ENCODE measurements at places on chromosomes 3 and 15.

- DNase-seq = no peak
These were observed 161.5 kb upstream of the MCTP2 start for GRCh38 chr15:94069844-94070243.

- DNase-seq = peak; percentile 81
These were observed 82.3 kb downstream of the RBPMS2 start for GRCh38 chr15:64693134-64693533.

DNA sequence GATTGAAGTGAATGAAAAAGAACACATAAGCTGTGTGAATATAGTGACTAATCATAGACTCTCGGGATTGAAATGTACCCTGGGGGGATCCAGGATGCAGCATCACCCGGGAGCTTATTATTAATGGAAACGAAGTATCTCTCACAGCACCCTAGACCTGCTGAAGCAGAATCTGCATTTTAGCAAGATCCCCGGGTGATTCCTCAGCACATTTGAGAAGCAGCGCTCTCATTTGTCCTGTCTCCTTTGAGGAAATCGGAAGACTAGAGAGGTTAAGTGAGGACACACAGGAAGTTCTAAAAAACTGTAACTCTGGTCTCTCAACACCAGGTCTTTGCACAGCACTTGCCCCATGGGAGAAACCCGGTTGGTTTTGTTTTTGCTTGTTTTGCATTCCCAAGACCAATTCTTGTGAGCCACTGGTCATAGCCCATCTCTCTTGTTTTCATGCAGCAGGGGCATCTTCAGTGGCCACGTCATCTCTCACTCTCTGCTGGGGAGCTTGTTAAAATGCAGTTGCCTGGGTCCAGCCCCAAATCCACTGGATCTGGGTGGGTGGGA lies 30.2 kb downstream of the ZNF710 start:
- no peak for DNase-seq

- no peak for DNase-seq
These were observed 51.6 kb downstream of the TP53BP1 start for GRCh38 chr15:43441316-43441715.

DNA sequence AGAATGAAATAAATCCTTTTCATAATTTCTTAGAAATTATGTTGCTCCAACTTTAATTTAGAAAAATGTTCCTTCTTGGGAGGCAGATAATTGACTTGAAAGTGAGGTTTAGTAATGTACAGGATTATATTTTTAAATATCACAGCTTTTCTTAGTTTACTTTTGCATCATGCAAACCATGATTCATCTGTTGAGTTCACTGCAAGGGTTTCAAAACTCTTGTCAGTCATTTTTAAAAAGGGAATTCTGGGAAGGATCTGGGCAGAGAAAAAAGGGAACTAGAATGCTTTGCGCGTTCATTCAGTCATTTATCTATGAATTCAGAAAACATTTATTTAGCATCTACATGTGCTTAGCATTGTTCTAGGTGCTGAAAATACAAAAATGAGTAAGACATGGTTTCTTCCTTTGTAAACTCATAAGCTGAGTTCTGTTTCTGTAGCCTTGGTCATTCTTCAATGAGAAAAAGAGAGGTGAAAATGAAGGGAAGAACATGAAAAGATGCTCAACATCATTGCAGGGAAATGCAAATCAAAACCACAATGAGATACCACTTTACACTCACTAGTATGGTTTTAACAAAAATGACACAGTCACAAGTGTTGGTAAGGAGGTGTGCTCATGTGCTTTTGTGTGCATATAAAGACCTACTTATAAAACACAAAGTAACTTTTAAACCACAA lies 209.1 kb downstream of the NR1D2 start:
- DNase-seq = no peak

- DNase-seq = no peak
These were observed 4.3 kb downstream of the ISL2 start for GRCh38 chr15:76340803-76341365.

DNA sequence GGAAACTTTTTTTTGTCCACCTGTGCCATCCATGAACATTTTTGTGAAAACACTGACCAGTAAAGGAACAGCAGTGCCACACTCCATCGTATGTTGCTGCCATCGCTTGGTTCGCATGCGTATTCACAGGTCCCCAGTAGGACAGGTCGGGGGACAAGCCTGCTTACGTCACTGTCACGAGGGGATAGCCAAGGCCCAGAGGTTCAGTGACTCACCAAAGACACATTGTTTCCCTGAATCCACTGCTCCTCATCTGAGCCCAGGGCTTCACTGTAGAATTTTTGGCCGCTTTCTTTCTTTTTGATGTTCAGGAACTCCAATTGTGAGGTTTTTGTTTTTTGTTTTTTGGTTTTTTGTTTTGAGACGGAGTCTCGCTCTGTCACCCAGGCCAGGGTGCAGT lies 5.9 kb downstream of the ADPRH start:
- DNase-seq = no peak

- no peak for DNase-seq
These were observed 9.1 kb upstream of the SYN2 start for GRCh38 chr3:11995120-11995519.

- DNase-seq = peak; percentile 42
These were observed 114.1 kb upstream of the FRMD4B start for GRCh38 chr3:69499899-69500421.

DNA sequence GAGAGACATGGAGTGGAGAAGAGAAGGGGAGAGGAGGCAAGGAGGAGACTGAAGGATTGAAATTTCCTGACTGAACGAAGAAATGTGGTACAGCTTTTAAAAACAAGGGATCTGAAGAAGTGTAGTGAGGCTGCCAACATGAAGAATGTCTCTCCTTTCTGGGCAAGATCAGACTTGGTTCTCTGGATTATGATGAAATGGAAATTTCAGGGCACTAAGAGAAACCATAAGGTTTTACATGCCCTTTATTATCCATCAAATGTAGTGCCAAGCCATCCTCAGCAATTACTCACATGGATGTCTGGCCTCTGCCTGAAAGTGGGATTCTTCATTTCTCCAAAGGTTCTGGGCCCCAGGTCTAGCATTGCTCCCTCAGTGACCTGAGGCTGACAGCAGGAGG lies 77.6 kb upstream of the CCDC80 start:
- DNase-seq = no peak

- no peak for DNase-seq
These were observed 455.0 kb upstream of the THBS1 start for GRCh38 chr15:39125904-39126303.

GRCh38 chr15:74784426-74785193 lies 2.7 kb downstream of the CSK start:
- no peak for DNase-seq

- no peak for DNase-seq
These were observed 174.7 kb downstream of the UACA start for GRCh38 chr15:70588613-70589012.

GRCh38 chr3:179088306-179088705 lies 16.7 kb upstream of the ZMAT3 start:
- DNase-seq = no peak

GRCh38 chr3:37766797-37767776 lies 94.6 kb upstream of the CTDSPL start:
- no peak for DNase-seq

- no peak for DNase-seq
These were observed 975.1 kb downstream of the ROBO1 start for GRCh38 chr3:78792733-78793132.

DNA sequence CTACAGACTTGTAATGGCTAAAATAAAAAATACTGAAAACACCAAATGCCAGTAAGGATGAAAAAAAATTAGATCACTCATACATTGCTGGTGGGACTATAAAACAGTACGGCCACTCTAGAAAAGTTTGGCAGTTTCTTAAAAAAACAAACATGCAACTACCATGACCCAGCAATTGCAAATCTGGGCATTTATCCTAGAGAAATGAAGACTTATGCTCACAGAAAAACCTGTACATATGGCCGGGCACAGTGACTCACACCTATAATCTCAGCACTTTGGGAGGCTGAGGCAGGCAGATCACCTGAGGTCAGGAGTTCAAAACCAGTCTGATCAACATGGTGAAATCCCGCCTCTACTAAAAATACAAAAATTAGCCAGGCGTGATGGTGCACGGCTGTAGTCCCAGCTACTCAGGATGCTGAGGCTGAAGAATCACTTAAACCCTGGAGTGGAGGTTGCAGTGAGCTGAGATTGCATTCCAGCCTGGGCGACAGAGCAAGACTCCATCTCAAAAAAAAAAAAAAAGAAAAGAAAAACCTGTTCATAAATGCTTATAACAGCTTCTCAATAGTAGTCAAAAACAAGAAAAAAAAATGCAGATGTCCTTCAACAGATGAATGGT lies 5.6 kb downstream of the TP53BP1 start:
- DNase-seq = peak; percentile 60

GRCh38 chr15:79078763-79079410 lies 11.7 kb downstream of the RASGRF1 start:
- no peak for DNase-seq

DNA sequence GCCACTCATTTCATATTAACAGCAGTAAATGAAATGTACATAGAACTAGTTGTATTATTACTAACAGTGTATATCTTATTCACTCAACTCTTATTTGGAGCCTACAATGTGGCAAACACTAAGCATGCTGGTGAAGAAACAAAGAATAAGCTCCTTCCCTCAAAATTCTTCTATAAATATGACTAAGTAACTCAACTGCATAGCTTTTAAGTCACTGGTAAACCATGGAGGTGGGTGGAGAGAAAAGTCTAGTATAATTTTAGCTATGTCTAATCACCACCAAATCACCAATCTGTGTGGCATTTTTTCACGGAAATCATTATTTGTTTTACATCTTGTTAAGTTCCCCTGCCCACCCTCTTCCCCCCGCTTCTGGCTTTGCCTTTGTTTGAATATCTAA lies 17.5 kb downstream of the COPS2 start:
- no peak for DNase-seq

- peak; percentile 48 for DNase-seq
These were observed 1.7 kb downstream of the PLA2G4D start for GRCh38 chr15:42092398-42093318.

DNA sequence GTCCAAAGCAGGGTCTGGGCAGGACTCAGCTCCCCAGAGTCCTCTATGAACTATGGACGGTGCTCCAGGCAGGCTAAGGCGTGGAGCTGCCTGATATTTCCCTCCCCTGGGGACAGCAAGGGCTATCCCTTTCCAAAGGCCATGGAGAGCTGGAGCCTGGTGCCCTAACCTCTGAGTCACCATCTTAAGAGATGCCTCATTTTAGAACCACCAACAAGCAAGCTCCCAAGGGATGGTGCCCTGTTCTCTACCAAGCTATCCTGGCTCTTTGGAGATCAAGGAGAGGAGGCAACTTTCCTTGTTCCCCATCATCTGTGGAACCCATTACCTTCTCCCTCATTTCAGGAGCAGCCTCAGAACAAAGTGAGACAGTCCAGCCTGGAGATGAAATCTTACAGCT lies 15.7 kb downstream of the STARD5 start:
- peak; percentile 19 for DNase-seq

GRCh38 chr3:13650210-13651056 lies 101.5 kb downstream of the FBLN2 start:
- peak; percentile 62 for DNase-seq

GRCh38 chr3:82002986-82003642 lies 241.7 kb upstream of the GBE1 start:
- DNase-seq = no peak

- no peak for DNase-seq
These were observed 53.3 kb downstream of the FNDC3B start for GRCh38 chr3:172092658-172093057.

DNA sequence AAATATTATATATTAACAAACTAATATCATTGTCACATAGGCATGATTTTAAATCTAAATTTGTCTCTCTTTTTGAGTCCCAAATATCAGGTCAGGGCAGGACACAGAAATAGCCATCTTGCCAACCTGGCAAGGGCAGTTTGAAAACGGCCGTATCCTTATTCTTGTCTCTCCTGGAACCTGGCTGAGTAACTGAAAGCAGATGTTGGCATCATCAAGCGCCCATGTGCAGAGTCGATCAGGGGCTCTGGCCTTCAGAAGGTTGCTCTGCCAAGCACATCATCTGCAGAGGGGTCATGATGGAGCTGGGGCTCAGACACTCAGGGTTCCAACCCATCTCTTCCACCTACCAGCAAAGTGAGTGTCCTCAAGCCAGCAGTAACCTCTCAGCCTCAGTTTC lies 55.2 kb upstream of the OCA2 start:
- no peak for DNase-seq

DNA sequence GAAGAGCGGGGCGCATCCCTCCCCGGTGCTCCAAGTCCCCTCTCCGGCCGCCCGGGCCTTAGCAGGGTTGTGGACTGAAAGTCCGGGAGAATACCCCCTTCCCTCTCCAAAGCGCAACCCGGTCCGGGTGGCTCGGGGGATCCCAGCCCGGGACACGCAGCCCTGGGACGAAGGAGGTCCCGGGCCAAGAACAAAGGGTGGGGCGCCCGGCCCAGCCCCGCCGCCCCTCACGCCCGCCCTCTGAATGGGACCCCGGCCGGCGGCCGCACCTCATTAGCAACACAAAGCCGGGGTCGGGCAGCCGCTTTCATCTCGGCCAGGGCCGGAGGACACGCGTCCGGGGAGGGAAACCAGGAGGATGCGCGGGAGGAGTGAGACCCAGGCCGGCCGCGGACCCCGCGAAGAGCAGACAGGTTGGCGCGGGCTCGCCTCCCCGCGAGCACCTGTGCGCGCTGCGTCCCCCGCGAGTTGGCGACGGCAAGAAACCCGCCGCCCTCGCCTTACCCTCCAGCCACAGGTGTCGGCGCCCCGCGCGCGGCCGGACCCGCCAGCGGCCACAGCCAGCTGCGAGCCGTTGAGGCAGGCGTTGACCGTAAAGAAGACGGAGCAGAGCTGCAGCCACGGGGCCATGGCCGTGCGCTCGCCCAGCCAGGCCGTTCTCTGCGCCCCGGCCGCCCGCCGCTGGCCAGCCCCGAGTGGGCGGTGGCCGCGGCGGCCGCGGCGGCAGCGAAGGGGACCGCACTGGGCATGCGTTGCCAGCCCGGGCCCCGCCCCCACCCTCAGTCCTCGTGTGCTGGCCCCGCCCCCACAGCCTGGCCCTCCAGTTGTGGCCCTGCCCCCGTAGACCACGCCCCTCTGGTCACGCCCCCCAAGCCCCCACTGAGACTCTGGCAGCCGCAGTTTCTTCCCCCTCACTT lies at the start of gene IL17RD:
TSS of gene IL17RD (minus strand) at position 697 of the 917 bp plus-strand sequence. CDS start at position 630, 67 bp downstream.
- DNase-seq = peak; percentile 60

DNA sequence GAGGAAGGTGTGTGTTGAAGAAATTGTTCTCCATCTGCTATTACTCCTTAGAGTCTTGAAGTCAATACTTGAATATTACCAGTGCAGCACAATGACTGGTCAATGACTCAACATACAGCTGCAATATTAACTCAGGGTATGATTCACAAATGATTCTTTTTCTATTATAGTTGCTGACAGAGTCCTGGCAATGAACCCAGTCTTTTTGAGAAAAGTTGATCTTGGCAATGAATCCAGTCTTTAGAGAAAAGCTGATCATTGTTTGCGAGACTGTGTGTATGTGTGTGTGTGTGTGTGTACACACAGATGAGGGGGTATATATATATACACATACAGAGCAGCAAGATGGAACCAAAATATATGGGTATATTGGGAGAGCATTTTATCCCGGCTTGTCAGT lies 315.1 kb downstream of the ZNF385D start:
- DNase-seq = peak; percentile 37

GRCh38 chr3:13141183-13141582 lies 68.0 kb upstream of the IQSEC1 start:
- no peak for DNase-seq

- DNase-seq = no peak
These were observed 897 bp upstream of the CHL1 start for GRCh38 chr3:195666-196065.

GRCh38 chr3:195142519-195142918 lies 128.4 kb downstream of the XXYLT1 start:
- no peak for DNase-seq
